T-cell (primary cell): ENCODE measurements at places on chromosomes 2 and 18. TPM values are rescaled to one million over a fixed set of nuclear protein-coding genes. Genes with fewer than 3 reads are reported as not detected.
A peak's percentile ranks its signal among the peaks of the same experiment; 100 is the strongest.

The RAX gene
- total RNA-seq: not detected

The ACVR1C gene
- total RNA-seq: 5.2 TPM

DNA sequence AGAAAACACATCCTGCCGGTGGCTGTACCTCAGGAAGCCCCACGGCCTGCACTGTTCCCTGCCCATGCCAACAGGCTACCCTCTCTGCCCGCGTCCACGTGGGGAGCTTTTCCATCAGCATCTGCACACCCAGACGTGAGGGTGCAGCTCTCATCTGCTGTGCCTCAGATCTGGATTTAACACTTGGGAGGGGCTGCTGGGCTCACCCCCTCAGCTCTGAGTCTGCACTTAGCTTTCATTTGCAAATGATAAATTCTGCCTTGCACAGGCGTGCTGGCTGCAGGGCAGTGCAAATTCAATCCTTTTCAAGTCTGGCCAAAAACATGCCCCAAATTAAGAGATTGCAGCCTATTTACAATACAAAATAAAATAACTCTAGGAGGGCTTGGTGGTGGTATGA, 245.7 kb downstream of the TWIST2 start:
- H3K4me3 ChIP-seq: no peak overlapping the region
- H3K27me3 ChIP-seq: no peaks in the 10 kb centered on the region
- peaks cover 15% of the 10 kb centered on the region for H3K36me3 ChIP-seq
- no peak for DNase-seq
- H3K4me1 ChIP-seq: no peaks in the 10 kb centered on the region

The CCDC178 gene
- total RNA-seq: not detected

- DNase-seq: no peak
- no peaks in the 10 kb centered on the region for H3K4me1 ChIP-seq
- H3K27me3 ChIP-seq: no peaks in the 10 kb centered on the region
- H3K36me3 ChIP-seq: no peaks in the 10 kb centered on the region
- H3K4me3 ChIP-seq: no peak overlapping the region
- H3K27ac ChIP-seq: no peak overlapping the region
Observed at GRCh38 chr2:195608768-195609454, 48.1 kb upstream of the SLC39A10 start.

GRCh38 chr2:10486601-10487079, 38.5 kb upstream of the ODC1 start:
- no peaks in the 10 kb centered on the region for H3K27me3 ChIP-seq
- no peaks in the 10 kb centered on the region for H3K36me3 ChIP-seq
- H3K4me1 ChIP-seq: no peaks in the 10 kb centered on the region
- DNase-seq: no peak
- H3K27ac ChIP-seq: no peak overlapping the region
- H3K4me3 ChIP-seq: no peak overlapping the region

- peaks cover 67% of the 10 kb centered on the region for H3K4me1 ChIP-seq
- peak; percentile 74 for DNase-seq
- H3K36me3 ChIP-seq: no peaks in the 10 kb centered on the region
- no peak overlapping the region for H3K4me3 ChIP-seq
- no peaks in the 10 kb centered on the region for H3K27me3 ChIP-seq
- H3K27ac ChIP-seq: peak overlapping the region; percentile 96
Observed at GRCh38 chr2:86038291-86039081, 67.2 kb downstream of the POLR1A start.

The RBBP8 gene
- 4.3 TPM for total RNA-seq

GRCh38 chr18:56305583-56305982, 332.8 kb downstream of the TXNL1 start:
- H3K4me3 ChIP-seq: no peak overlapping the region
- H3K4me1 ChIP-seq: no peaks in the 10 kb centered on the region
- no peaks in the 10 kb centered on the region for H3K27me3 ChIP-seq
- H3K27ac ChIP-seq: no peak overlapping the region
- no peak for DNase-seq
- no peaks in the 10 kb centered on the region for H3K36me3 ChIP-seq

The SIX3 gene
- not detected for total RNA-seq
